ENCODE measurements at places on chromosomes 6 and 20.

GRCh38 chr6:100447081-100447899, 17.4 kb downstream of the SIM1 start:
- DNase-seq, result no peak

GRCh38 chr6:100678027-100678426, 203.1 kb downstream of the ASCC3 start:
- no peak for DNase-seq

GRCh38 chr6:104540743-104541142, 319.0 kb downstream of the HACE1 start:
- DNase-seq, result no peak

- DNase-seq, result no peak
Measured at GRCh38 chr20:58996226-58996611, 10.8 kb downstream of the CTSZ start.

- DNase-seq, result no peak
Measured at GRCh38 chr6:1781152-1781816, 171.6 kb downstream of the FOXC1 start.

GRCh38 chr20:34970846-34971560, 15.3 kb downstream of the MYH7B start:
- no peak for DNase-seq

DNA sequence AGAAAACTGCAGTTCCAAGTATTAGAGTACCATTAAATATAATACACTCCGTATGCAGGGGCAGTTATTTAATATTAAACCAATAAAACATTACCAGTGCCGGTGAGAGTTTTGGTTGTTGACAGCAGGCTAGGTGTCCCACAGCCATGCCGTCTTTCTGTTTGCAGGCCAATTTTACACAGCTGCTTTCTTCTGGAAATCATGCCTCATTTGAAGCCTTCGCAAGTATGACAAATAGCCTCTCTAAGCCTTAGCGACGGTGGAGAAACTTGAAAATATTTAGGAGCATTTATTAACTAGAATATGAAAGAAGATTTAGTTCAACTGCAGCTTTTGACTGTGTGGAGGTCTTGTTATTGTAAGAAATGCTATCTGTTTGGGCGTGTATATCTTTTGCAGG, 226.0 kb downstream of the BMP2 start:
- no peak for DNase-seq

GRCh38 chr20:51100617-51101016, 77.7 kb upstream of the KCNG1 start:
- DNase-seq, result no peak

DNA sequence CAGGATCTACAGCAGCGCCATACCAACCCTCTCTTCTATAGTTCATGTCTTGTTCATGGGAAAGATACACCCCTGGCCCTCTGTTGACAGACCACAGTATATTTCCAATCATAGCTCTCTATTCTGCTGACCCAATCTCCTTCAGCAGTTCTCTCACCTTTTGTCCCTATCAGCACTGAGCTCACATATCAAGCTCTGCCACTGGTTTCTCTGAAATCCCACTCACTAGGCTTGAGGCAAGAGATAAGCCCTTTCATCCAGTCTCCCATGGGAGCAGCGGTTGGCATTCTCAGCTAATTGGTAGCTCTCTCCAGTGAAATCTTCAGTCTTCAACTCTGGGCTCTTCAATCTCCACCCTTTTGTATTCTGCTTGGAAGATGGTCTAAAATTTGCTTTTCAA, 313.4 kb downstream of the GJA1 start:
- DNase-seq, result no peak

- DNase-seq, result no peak
Measured at GRCh38 chr6:41624621-41625380, 13.5 kb upstream of the MDFI start.

- no peak for DNase-seq
Measured at GRCh38 chr6:32613475-32613874, 23.7 kb upstream of the HLA-DQA1 start.

DNA sequence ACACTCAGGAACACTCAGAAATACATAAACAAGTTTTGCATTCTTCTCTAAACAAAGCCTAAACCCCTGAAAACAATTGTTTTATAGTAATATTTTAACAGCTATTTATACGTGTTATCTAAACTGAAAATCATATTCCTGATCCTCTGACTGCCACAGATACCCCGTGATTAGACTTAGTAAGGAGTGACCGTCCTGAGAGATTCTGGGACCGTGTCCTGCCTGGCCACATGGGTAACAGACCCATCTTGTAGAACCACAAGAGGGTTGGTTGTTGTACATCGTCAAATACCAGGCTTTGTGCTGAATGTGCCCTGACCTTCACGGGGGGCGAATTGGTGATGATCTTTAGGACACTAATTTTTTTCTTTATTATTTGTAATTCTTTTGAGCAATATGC, 214.4 kb downstream of the TMEM242 start:
- DNase-seq, result no peak

DNA sequence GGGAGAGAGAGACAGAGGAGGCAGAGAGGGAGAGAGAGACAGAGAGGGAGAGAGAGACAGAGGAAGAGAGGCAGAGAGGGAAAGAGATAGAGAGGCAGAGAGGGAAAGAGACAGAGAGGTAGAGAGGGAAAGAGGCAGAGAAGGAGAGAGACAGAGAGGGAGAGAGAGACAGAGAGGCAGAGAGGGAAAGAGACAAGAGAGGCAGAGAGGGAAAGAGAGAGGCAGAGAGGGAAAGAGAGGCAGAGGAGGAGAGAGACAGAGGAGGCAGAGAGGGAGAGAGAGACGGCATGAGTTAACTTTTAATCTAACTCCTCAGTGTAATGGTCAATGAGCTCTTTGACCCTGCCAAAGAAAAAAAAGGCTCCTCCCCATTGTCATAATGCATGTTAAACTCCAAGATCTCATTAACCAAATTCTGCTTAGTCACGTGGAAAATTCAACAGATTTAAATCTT, 7.1 kb downstream of the ELOVL2 start:
- no peak for DNase-seq

All from SIG-M5 (cell line).